ENCODE measurements at places on chromosomes 5 and 9. TPM values are rescaled to one million over a fixed set of nuclear protein-coding genes. Genes with fewer than 3 reads are reported as not detected.

GRCh38 chr5:141513627-141514329, 24.9 kb downstream of the PCDHGC5 start:
- peak; percentile 85 for DNase-seq

GRCh38 chr9:97075289-97075985, 36.5 kb upstream of the CTSV start:
- DNase-seq: no peak

GRCh38 chr5:42951293-42951840, 88.8 kb downstream of the ANXA2R start:
- DNase-seq: no peak

DNA sequence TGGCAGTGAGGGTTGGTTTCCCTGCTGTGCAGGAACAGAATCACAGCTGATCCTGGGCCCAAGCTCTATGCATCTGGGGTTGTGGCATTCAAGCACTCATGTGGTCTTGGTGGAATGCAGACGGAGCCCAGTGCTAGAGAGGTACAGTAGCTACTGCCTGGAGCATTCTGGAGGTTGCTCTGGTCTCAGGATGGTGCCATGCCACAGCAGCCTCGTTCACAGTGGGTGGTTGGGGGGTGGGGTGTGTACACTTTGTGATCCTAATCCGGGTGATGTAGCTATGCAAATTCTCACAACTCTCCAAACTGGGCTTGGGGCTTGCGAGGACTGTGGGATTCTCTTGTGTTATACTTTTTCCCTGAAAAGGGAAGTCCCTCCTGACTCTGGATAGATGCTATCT, 45.2 kb downstream of the FGD3 start:
- no peak for DNase-seq

- no peak for DNase-seq
Measured at GRCh38 chr9:131174681-131175239, 49.4 kb downstream of the NUP214 start.

The SCGB3A1 gene
- not detected for total RNA-seq

All from ovary (tissue), 10 donors.